ENCODE measurements at places on chromosomes 4 and X. TPM values are rescaled to one million over a fixed set of nuclear protein-coding genes. Genes with fewer than 3 reads are reported as not detected.

Gene PRSS12
- 0.21 TPM for total RNA-seq

Gene SLC16A2
- not detected for total RNA-seq

Gene SCML1
- 35.2 TPM for total RNA-seq

Gene ESX1
- not detected for total RNA-seq

Gene RAB33A
- total RNA-seq, result 8.2 TPM

Gene TMEM150C
- total RNA-seq, result 0.21 TPM

Gene PPARGC1A
- total RNA-seq, result 0.52 TPM

Measured in mononuclear cell (primary cell).